ENCODE measurements at places on chromosomes 3 and 15.

DNA sequence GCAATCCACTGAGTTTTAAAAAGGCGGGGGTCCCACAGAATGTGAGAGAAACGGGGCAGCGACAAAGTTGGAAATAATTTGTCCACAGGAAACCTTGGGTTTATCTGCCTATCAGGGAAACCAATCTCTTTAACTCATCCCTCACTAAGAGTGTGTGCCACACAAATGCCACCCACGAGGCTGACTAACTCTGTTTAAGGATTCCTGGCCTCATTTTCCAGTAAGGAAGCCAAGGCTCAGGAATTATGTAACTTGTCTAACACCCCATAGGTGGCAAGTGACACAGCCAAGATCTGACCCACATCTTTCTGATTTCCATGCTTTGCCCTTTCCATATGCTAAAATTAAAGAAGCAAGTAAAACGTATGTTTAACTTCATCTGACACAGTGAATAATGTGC, 263.2 kb downstream of the CNTN3 start:
- H3K4me1 ChIP-seq: no peaks in the 10 kb centered on the region
- no peaks in the 10 kb centered on the region for H3K27me3 ChIP-seq
- H3K4me3 ChIP-seq: no peak overlapping the region
- no peaks in the 10 kb centered on the region for H3K36me3 ChIP-seq

DNA sequence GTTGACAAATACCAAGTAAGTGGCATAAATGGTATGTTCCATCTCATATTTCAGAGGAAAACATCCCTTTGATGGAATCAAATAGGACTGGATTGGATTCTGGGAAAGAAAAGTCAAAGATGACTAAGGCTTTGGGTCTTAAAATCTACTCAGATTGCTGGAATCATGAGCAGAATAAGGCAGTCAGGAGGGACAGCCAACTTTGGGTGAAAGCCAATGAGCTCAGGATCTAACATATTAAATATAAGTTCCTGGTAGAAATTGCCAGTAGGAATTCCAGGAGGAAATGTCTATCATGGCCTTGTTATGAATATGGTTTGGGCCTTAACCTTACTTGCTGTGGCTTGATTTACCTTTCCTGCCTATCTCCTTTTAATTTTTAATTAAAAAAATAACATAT, 55.3 kb downstream of the ISL2 start:
- no peak for DNase-seq
- no peaks in the 10 kb centered on the region for H3K27me3 ChIP-seq
- H3K27ac ChIP-seq: no peak overlapping the region
- no peaks in the 10 kb centered on the region for H3K4me1 ChIP-seq
- H3K4me3 ChIP-seq: no peak overlapping the region

- peak overlapping the region; percentile 55 for H3K27ac ChIP-seq
- no peak for DNase-seq
- peaks cover 3% of the 10 kb centered on the region for H3K36me3 ChIP-seq
- no peaks in the 10 kb centered on the region for H3K27me3 ChIP-seq
These were observed 61.5 kb upstream of the ULK4 start for GRCh38 chr3:42023380-42023779.

- peaks cover 36% of the 10 kb centered on the region for H3K4me1 ChIP-seq
- H3K27ac ChIP-seq: no peak overlapping the region
- H3K4me3 ChIP-seq: no peak overlapping the region
These were observed 88.5 kb downstream of the CSNK1G1 start for GRCh38 chr15:64267331-64267973.

- no peaks in the 10 kb centered on the region for H3K36me3 ChIP-seq
These were observed at the start of gene PPP2R3A for GRCh38 chr3:135965506-135966270. Gene PPP2R3A (plus strand): TSS chr3:135965728. CDS start chr3:136001499, 35,771 bp downstream.
